Fibroblast of mammary gland (primary cell): ENCODE measurements at places on chromosomes 7 and 10.
A peak's percentile ranks its signal among the peaks of the same experiment; 100 is the strongest.

GRCh38 chr7:131147604-131148003, 180.1 kb upstream of the MKLN1 start:
- DNase-seq, result no peak

GRCh38 chr7:129657363-129657762, 45.8 kb downstream of the NRF1 start:
- peak; percentile 38 for DNase-seq

DNA sequence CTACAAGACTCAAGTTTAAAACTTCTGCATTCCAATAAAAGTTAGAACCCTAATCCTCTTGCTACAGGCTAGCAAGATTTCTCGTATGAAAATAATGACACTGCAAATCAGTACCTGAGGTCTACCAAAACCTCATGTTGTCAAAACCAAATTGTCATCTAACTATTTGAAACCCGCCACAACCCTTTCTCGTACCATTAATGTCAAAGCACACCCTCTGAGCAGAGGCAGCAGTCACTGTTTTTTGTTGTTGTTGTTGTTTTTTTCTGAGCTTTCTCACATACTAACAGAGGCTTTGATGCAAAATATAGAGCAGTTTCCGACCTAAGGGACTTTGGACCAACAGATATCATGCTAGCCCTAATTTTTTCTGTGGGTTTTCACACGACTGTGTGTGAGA, 563.9 kb upstream of the C7orf33 start:
- no peak for DNase-seq

DNA sequence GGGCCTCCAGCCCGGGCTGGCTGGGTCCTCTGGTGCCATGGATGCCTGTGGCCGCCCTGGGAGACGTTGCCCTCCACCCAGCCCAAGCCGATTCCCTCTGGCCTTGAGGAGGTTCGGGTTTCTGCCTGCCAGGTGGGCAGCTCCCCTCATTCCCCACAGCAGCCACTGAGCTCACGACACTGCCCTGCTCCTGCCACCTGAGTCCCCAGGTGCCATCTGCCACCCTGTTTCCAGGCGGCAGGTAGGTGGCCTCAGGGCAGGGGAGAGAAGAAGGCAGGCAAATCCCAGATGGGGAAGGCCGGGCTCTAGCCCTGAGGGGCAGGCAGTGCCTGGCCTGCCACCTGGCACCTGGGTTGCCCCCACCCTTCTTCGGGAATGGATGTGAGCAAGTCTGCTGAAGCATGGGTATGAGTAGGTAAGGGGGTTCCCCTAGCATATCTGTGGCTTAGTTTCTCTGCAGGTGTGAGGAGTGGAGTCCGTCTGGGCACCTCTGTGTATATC, 92.2 kb upstream of the PPIF start:
- DNase-seq, result no peak

DNA sequence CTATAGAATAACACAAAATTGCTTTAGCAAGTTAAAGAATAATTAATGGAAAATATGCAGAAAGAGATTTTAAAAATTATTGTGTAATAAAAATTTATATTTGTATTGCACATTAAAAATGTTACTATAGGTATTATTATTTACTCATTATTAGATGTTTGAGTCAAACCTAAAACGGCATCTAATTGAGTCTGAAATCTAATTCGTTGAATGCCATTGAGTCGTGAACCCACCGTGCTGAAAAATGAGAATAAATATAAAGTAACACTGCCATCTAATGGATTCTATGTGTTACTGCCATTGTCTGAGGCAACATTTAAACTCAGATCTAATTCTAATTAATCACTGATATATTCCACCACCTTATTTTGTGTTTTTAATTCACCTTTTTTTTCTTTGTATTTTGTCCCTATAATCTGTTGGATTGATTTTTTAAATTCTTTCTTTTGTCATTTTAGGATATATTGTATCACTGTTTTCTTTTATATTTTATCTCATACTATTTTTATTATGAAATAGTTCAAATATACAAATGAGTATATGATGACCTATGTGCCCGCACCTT, 62.2 kb downstream of the SAMD9 start:
- peak; percentile 58 for DNase-seq

- DNase-seq, result peak; percentile 99
These were observed 26.4 kb upstream of the SRGN start for GRCh38 chr10:69061305-69062161.

DNA sequence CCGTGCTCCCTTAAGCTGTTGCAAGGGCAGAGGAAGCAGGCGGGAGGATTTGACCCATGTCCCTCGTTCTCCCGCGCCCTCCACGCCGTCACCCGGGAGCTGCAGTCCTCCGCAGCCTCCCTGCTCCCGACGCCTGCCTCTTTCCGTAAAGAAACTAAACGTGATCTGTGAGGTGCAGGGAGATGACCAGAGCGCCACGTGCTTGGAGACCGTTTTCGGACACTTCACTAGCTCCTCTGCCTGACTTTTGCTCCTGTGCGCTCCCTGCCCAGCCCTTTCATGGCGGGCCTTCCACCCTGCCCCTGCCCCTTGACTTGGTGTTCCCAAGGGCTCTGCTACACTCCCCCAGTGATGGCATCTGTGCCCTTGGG, 171.2 kb downstream of the LSM5 start:
- no peak for DNase-seq

DNA sequence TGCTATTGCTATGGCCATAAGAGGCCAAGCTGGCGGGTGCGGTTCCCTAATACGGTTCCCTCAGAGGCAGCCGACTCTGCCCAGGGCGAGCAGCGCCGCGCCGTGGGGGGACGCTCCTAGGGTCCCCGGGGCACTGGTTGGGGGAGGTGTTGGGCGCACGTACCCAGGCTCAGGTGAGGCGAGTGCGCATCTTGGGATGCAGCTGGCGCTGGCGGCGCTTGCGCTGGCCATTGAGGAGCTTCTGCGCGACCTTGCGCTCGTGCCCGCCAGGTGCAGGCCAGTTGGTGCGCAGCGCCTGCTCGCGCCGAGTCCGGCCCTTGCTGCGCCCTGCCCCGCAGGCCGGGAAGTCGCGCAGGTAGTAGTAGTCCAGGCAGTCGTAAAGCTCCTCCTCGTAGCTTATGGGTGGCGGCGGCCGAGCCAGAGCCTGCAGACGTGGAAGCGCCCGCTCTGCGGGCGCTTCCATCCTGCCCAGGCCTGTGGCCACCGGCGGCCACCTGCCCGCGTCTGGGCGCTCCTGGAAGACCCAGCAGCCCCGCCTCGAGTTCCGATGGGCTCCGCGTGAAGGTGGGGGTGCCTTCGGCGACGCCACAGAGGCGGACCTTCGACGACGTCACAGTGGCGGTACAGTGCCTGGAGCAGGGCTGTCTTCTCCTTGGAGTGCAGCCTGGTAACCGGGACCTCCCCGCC, at the start of gene NUPR2:
TSS of gene NUPR2 (minus strand) at position 566 of the 687 bp plus-strand sequence. CDS start at position 463, 103 bp downstream.
- no peak for DNase-seq

DNA sequence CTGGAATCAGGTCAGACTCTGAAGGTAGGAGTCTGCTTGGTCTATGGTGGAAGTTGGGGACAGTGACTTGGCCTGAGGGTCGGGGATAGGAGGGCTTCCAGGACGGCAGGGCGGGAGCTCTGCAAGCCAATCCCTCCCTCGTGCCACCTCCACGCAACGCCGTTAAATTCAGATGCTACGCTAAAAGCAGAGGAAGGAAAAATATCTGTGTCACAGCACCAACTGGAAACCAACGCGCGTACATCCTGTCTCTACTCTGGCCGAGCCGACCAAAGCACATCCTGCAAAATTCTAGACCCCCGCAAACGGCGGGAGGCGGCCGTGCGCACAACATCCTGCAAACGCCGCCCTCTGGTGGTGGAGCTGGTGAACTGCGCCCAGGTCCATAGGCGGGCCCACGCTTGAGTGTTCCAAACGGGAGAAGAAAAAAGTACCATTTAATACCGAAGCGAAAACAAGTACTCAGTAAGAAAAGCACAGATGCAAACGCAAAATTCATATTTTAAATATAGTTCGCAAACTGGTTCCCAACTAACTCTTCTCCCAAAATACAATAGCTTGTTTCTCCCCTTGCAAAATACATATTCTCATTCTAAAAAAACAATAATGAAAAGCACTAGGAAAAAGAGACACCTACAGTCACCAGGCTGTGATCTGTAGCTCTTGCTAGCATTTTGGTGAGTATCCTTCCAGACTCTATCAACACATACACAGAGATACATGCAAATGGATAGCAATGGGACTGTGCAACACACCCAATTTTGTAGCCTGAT, 45.7 kb upstream of the HSPA12A start:
- peak; percentile 64 for DNase-seq

DNA sequence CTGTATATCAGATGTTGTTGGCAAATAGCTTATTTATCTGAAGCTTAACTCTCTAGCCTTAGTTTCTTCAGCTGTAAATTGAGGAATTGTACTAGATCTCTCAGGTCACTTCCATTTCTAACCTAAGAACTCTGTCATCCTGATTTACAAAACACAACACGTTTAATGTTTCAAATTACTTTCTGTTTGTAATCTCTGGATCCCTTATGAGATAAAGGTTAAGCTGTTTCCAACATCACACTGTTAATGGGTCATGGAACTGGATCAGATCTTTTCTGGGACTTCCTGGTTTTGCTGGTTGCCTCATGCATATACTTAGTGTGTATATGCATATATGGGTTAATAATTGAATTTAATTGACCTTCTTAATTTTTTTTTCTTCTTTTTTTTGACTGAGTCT, 9.9 kb downstream of the SAMD8 start:
- DNase-seq, result no peak

- no peak for DNase-seq
These were observed 91.6 kb downstream of the RNF32 start for GRCh38 chr7:156732091-156732625.

DNA sequence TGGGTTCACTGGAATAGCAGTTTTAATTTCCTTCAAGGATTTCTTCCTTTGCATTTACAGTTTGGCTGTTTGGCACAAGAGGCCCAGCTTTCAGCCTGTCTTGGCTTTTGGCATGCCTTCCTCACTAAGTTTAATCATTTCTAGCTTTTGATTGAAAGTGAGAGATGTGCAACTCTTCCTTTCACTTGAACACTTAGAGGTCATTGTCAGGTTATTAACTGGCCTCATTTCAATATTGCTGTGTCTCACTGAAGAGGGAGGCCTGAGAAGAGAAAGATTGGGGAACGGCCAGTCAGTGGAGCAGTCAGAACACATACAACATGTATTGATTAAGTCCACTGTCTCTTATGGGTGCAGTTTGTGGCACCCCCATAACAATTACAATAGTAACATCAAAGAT, 33.9 kb downstream of the PTTG1IP2 start:
- DNase-seq, result no peak

- no peak for DNase-seq
These were observed 243.1 kb upstream of the ADARB2 start for GRCh38 chr10:1980459-1980858.

- no peak for DNase-seq
These were observed 94.9 kb upstream of the TCF7L2 start for GRCh38 chr10:112855134-112855533.

DNA sequence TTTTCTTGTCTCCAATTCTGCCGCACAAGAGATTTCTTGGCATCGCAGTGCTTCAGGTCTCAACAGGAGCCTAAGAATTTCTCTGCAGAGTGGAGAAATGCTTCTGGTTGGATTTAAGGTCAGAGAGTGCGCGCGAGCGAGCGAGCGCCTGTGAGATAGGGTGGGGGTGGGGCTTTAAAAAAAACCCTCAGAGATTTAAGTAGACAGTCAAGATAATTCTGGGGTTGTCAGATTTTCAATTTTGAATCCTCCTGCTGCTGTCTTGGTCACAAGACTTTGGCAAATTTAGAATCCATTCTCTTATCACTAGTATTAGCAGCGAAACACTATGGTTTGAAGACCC, 49.7 kb downstream of the CPEB3 start:
- DNase-seq, result no peak

GRCh38 chr7:136698977-136699376, 169.5 kb upstream of the CHRM2 start:
- DNase-seq, result no peak

GRCh38 chr10:66924674-66925345, 1.0 kb upstream of the LRRTM3 start:
- no peak for DNase-seq

DNA sequence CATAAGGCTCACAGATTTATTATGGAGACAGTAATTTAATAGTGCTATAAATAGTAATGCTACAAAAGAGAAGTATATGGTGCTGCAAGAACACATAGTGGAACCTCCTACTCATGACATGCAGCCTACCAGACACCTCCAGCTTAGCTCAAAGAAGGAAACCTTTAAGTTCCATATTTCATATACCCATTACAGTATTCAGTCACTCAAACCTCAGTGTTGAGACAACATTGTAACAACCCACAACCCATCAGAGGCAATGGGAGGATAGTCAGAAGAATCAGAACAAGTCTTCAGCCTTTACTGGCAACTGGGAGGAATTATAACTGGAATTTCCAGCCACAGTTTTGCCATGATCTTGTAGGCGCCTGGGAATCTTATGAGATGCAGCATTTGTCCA, 186.3 kb upstream of the VSTM2A start:
- DNase-seq, result no peak

DNA sequence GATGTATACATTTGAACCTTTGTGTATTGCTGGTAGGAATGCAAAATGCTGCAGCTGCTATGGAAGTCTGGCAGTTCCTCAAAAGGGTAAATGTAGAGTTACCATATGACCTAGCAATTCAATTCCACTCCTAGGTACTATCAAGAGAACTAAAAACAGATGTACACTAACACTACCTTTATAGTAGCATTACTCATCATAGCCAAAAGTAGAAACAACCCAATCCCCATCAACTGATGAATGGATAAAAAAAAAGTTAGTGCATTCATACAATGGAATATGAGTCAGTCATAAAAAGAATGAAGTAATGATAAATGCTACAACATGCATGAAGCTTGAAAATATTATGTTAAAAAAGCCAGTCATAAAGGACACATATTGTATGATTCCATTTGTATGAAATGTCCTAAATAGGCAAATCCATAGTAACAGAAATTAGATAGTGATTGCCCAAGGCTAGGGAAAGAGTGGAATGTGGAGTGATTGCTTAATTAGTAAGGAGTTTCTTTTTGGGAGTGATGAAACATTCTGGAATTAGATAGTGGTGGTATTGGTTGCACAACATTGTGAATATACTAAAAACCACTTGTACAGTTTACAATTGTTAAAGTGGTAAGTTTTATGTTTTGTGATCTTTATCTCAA, 96.4 kb upstream of the AOAH start:
- DNase-seq, result peak; percentile 38

DNA sequence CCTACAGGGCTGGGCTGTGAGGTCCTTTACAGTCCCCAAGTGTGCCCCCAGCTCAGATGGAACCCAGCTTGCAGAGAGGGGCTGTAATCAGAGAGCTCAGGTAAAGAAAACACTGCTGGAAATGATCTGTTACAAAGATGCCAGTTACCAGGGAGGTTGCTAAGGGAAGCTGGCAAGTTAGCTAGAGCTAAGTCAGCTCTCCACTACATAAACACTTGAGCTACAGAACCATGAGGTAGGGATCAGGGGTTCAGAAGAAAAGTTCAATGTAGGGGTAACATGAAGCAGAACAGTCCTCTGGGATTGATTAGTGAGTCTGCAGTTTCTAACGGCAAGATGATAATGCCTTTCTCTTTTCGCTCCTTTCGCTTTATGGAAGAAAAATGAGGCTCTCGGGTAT, 53.1 kb upstream of the TM9SF3 start:
- no peak for DNase-seq
